ENCODE measurements at places on chromosomes 5 and 9.

DNA sequence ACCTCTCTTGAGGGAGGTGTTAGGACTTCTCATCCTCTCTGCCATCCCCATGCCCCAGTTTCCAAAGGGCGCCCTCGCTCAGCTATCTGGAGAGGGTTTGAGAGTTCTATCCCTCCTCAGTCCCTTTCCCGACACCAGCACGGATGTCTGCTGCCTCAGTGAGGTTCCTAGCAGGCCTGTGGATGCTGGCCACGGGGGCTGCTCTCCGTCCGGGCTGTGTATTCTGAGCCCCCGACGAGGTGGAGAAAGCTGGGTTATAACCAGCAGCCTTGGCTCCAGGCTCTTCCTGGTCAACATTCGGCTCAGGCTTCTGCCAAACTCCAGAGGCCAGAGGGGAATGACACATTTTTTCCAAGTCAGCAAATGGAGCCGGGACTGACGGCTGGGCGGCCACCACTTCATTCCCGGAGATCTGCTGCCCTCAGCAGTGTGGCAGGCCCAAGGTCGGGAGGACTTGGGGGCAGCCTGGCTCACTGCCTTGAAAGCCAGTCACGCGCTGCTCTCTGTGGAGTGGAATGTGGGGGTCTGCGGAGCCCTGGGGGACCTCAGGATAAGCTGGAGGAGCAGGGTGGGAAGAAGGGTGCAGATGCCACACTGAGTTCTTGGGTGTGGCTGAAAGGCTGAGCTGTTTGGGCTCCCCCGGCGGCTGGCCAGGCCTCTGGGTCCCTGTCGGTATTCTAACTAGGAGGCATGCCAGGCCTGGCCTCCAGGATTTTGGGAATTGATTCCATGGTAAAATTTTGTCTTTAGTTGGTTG is 27.4 kb downstream of the PTPA start:
- no peak for DNase-seq

GRCh38 chr9:116213693-116214047 is 60.1 kb downstream of the PAPPA start:
- no peak for DNase-seq

DNA sequence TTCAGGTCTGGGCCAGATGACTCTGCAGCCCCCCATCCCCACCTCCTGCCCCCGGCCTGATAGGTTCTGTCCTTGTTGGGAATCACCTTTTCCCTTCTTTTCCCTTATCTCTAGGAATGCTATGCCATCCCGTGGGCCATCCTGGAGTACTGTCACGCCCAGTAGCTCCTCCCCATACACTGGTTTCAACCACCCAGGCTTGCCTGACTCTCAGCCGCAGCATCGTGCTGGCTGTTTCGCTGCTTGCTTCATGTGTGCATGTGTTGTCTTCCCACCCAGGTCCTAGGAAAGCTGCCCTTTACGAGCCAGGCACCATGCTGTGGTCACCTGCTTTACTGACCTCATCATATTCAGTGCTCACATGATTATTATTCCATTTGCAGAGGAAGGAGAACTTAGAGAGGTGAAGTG is 71.8 kb downstream of the ANGPTL2 start:
- no peak for DNase-seq

GRCh38 chr5:96627792-96628398 is 34.3 kb upstream of the CAST start:
- DNase-seq, result no peak

DNA sequence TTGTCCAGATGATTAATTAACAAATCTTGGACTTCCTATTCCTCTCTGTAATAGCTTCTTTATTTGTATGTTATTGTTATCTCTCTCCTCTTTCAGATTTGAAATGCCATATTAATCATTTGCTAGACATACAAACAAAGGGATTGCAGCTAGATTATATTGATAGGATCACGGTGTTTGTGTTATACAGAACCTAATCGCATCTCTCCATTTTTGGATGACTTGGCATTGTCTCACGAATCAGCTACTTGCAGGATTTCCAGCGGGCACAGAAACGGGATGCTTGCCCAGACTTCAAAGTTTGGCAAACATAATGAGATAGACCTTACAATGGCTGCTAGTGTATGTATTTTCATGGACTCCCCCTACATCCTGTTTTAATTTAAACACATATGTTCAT is 368.1 kb downstream of the TLE4 start:
- no peak for DNase-seq
